Kasumi-1 (cell line): ENCODE measurements at places on chromosomes 16 and 17.

GRCh38 chr16:29678691-29679267, at the start of gene QPRT:
TSS of gene QPRT (plus strand) at chr16:29679180. CDS start at chr16:29679198, 18 bp downstream.
- peak; percentile 48 for DNase-seq

DNA sequence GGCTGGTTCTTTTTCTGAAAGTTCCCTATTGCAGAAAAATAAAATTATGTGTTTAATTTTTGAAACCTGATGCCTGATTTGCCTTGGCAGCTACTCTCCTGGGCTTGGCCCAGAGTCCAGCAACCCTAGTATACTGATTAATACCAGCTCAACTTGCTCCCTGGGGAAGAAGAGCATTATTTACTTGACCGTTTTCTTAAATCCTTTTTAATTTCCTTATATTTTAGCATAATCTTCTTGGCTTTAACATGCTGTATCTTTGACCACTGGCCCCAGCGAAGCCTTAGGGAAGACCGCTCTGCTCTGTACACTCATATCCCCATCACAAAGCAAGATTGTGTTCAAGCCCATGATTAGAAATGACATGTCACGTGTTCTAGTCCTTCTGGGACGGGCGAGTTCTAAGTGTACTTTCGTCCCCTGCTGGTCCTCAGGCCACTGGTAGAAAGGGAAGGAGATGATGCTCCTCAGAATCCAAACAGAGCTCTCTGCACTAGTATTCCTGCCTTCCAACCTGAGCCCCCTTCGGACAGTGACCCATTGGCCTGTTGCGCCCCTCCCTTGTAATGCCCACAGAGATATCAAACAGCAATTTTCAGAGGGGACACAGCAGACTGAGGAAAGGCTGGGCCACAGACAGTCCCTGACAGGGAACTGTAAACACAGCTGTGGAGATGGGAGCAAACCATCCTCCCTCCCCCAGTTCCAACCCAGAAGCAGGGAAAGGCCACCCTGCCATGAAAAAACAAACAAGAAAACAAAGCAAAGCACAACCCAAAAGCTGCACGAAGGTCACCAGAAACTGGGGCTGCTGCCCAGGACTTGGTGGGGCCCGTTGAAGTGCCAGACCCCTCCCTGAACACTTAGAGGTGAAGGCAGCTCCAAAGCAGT, 4.3 kb upstream of the EZH1 start:
- no peak for DNase-seq

- DNase-seq = no peak
Measured at GRCh38 chr17:45756266-45756991, 27.7 kb upstream of the CRHR1 start.

DNA sequence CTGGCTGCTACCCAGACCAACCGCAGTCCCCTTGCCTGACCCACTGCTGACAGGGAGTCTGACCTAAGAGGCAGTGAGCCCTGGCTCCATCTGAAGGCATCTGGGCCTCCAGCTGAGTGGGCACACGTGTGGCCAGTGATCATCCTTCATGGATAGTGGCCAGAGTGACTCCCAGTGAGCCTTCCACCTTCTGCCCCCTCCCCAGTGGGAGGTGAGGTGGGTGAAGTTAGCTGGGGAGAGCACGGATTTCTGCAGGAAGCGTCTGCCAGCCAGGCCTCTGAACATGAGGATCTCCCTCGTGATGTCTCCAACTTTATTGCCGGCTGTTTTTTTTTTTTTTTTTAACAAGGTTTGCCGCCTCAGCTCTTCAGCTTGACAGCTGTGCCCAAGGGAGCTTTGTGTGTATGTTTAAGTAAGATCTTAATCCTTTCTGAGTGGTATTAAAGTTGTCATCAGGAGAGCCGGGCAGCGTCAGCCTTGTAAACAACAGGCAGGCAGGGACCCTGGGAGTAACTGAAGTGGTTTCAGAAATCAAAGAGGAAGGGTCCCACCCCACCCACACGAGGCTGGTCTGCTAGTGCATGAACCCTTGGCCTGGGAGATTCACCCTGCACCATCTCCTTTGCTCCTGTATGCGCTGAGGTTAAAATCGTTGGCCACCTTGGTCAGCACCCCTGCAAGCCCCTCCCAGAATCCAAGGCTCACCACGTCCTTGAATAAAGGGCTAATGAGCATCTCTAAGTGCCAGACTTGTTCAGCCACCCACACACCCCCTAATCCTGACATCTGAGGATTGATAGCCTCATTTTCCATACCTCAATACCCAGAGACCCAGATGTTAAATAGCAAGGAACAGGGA, 33.3 kb downstream of the RHBDL3 start:
- DNase-seq = no peak

GRCh38 chr16:66946974-66947301, 11.6 kb downstream of the CES2 start:
- no peak for DNase-seq
